ENCODE measurements at places on chromosomes 3 and 15. TPM values are rescaled to one million over a fixed set of nuclear protein-coding genes. Genes with fewer than 3 reads are reported as not detected.

PROS1 gene
- total RNA-seq = 1.1 TPM

GPX1 gene
- 133 TPM for total RNA-seq

LEKR1 gene
- 0.93 TPM for total RNA-seq

DNA sequence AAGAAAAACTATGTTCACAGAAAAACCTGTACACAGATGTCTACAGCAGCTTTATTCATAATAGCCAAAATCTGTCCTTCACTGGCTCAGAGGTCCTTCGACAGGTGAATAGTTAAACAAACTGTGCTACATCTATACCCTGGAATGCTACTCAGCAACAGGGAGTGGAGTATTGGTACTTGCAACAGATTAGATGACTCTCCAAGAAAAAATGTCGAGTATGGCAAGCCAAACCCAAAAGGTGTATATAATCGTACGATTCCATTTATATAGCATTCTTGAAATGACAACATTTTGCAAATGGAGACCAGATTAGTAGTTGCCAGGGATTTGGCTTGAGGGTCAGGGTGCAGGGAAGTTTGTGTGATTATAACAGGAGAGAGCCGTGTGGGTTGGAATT lies 22.4 kb upstream of the RGMA start:
- no peak for ATAC-seq

GRCh38 chr15:99409097-99409473 lies 156.7 kb upstream of the MEF2A start:
- peak; percentile 38 for ATAC-seq

DNA sequence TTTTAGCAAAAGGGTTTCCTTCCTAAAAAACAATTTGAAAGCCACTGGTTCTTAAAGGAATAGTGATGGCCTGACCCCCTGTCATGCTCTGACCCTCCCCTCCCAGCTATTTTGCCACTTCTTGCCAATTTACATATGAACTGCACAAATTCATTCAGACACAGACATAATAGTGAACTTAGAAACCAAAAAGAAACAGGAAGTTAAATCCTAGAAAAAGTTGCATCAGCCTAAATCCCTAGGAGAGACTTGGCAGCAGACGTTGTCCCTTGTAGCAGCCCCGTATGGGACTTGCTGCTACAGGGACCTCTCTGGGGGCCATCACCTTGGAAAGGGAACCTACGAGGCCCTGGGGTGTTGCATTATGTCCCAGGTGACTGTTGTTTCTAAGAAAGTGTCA lies 14.3 kb upstream of the PDE8A start:
- ATAC-seq = no peak

DNA sequence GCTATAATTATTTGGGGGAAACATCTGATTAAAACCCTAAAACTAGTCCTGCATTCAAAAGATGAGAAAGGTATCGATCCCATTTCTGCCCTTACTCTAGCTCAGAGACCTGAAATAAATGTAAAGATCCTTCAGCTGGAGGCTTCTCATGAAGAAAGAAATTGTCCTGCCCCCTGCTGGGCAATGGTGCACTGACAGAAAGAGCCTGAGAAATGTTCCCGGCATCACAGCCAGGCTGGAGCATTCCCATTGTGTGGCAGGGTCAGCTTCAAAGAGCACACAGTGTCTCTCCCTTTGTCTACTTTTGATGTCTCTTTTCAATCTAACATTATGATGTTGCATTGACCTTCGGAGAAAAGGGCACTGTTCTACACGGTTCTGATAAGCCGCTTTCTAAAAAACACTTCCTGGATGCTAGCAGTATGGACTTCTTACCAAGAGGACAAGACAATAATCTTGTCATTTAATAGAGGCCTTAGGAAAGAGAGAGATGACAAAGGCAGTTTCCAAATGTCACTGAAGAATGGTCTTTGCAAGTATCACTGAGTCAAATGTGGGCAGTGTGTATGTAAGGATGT lies 287.5 kb downstream of the MAGI1 start:
- no peak for ATAC-seq

GRCh38 chr15:81940467-81941451 lies 105.1 kb downstream of the MEX3B start:
- ATAC-seq = no peak

DNA sequence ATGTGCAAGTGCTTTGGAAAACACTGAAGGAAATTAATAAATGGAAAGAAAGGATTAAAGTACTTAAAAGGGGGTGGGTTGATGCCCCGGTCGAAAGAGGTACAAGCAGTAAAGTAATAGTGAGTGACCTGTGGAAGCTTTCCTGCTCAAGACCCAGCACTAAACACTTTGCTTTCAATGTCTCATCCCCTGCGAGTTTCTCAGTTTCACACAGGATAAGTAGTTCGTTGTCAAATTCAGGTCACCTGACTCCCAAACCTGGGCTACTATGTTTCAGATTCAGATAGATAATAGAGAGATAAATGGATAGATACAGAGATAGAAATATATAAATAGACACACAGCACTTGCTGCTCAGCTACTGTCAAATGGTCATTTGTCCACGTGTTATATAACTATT lies 19.6 kb downstream of the STAC start:
- no peak for ATAC-seq

Data from activated T-helper 17 cell treated with anti-CD3 and anti-CD28 coated beads, Interleukin-2, amount 50 U/mL, for 72 hours (primary cell).